Activated T-cell treated with anti-CD3 and anti-CD28 coated beads, Interleukin-2, amount 50 U/mL, for 72 hours (primary cell): ENCODE measurements at places on chromosomes 6 and 20.

DNA sequence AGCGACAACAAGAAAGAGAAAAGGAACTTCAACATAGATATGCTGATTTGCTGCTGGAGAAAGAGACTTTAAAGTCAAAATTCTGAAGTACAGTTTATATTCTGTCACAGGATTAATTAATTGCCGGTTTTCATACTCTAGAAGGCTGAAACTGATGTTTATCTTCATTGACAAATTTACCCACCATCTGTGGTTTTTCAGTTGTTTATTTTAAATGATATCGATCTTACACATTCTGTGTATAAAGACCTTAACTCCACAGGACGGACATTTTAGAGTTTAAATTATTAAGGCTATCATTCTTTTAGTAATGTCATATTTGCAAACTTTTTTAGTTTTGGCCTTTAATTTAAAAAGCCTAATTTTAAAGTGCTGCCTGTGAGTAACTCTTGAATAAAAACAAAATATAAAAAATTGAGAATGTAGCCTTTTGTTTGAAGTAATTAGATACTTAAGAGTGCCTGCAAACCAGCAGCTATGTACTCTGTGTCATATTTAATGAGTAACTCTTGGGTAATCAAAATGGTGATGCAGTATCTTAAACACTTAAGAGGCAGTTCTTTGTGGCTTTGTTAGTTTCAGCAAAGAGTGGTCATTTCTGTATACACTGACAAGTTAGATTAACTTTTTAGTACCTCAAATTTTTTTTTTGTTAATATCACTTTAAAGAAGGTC, 59.3 kb downstream of the CDC5L start:
- DNase-seq, result no peak

DNA sequence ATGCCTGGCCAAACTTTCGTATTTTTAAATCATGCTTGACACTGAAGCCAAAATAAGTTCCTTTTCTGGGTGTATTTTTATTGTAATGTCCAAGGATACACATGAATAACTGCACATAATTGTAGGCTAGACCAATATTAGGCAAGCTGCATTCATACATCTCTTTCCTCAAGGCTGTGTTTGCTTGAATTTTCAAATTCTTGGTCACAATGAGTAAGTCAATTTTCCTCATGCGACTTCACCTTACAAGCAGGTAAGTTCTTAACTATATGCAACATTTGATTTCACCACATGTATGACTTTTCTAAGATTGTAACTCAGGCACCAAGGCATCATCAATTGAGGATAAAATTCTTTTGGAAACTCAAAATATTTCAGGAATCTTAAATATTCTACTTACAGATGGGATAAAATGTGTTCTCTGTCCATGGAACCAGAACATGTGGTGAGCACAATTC, 112.4 kb upstream of the ZNF217 start:
- DNase-seq, result no peak

- DNase-seq, result no peak
Observed at GRCh38 chr6:64301307-64302236, 666.0 kb downstream of the PHF3 start.

GRCh38 chr20:37703035-37703845, 9.4 kb downstream of the CTNNBL1 start:
- no peak for DNase-seq

- no peak for DNase-seq
Observed at GRCh38 chr6:4762294-4762693, 13.9 kb upstream of the CDYL start.

- DNase-seq, result no peak
Observed at GRCh38 chr6:135633573-135633972, 136.0 kb upstream of the AHI1 start.

DNA sequence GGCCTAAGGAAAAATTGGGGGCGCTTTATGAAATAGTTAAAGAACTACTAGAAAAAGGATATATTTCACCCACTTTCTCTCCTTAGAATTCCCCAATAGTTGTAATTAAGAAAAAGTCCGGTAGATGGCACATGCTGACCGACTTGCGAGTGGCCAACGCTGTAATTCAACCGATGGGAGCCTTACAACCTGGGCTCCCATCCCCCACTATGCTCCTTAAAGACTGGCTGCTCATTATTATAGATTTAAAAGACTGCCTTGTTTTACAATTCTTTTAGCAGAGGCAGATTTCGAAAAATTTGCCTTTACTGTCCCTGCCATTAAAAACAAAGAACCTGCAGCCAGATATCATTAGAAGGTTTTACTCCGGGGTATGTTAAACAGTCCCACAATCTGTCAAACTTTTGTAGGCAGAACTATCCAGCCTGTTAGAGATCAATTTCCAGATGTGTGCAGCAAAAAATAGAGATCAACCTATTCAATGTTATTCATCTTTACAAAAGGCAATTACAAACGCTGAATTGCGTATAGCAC, 58.5 kb upstream of the PRSS16 start:
- peak; percentile 58 for DNase-seq

DNA sequence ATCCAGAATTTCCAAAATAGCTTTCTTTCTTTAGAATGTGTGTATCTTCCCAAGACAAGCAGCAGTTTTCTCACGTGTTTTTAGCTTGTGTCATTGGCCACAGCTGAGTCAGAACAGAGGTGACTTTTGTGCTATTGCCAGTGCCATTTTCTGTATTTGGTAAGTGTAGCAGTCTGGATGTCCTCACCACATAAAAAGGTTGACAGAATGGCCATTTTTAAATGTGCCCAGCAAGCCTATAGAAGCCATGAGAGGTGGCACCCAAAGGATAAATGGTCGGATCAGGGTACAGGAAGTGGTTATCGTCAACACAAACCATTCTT, 269.5 kb upstream of the HSF2 start:
- no peak for DNase-seq

DNA sequence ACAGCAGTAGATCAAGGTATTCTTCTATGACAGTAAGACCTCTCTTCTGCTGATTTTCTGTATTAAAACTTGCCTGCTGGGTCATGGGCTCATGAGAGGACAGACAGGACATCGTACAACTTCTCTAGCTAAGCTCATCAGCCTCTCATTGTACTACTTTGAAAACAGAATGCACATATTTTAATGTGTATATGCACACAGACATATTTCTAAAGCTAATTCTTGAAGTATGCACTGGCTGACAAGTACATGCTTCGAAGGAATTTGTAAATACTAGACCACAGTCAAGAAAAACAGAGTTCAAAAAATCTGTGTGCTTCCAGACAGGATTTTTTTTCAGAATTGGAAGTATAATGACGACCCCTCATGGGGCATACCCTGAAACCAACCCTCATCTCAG, 81.7 kb upstream of the CD83 start:
- no peak for DNase-seq
